ENCODE measurements at places on chromosomes 2 and 18.

DNA sequence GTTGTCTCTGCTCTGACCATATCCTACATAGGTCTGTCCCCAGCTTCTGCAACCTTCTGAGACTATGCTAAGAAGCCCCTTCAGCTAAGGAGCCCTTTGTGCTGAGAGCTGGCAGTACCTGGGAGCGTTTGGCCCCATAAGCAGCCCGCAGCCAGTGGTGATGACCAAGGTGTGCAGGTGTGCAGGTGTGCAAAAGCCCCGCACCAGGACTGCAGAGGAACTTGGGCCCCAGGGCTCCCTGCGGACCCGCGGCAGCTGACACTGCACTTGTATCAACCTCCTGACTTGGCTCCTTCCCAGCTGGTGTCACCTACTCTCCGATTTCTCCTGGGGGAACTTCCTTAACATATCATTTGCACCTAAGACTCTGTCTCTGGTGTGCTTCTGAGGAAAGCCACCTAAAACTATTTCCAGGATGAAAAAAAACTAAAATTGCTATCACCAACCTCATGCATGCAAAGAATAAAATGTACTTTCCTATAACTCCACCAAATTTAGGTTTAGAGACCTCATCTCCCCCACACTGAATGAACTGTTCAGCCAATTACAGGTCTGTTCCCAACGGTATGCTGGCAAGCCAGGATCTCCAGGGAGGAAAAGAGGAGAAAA lies 16.1 kb upstream of the GNAL start:
- no peak for DNase-seq

GRCh38 chr2:61363580-61363979 lies 107.3 kb downstream of the USP34 start:
- DNase-seq, result no peak

- no peak for DNase-seq
Measured at GRCh38 chr2:88575051-88575450, 52.2 kb downstream of the EIF2AK3 start.

GRCh38 chr2:239884875-239885274 lies 140.3 kb downstream of the NDUFA10 start:
- DNase-seq, result no peak

DNA sequence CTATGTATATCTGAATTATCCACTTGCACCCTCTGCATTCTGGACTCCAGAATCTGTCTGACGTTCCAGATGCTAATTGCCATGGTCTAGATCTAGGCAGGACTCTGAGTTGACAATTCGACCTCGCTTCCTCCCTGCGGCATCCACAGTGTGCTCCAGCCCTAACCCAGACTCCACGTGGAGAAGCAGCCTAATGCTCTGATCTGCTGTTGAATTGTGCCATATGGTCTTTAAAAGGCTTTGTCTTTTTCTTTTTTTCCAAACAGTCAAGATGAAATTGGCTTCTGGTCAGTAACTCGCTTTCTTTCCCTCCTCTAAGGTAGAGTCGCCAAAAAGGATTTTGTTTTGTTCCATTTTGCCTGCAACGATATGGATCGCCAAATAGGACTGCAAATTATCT lies 752.6 kb upstream of the ID2 start:
- no peak for DNase-seq

All from GM04504 (cell line).